ENCODE measurements at places on chromosomes 4 and X.

DNA sequence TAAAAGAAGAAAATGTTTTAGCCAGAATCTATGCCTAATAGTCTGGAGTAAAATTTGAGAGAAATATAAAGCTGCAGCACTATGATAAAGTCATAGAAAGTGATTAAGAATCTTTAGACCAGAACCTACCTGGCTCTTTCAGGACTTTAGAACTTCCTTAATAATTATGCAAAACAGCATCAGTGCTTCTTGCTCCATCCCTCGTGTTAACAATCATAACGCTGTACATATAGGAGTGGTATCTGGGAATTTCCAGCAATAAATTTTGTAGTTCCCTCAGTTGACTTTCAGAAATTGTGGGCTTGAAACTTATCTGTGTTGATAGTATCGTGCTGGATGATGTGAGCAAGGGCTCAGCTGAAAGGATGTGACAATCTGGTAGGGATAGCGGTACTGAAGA, 102.1 kb upstream of the RASGEF1B start:
- DNase-seq: no peak

GRCh38 chrX:41921492-41922430, 1.6 kb downstream of the CASK start:
- DNase-seq: no peak

GRCh38 chrX:101787934-101788333, 128.3 kb upstream of the ARMCX2 start:
- no peak for DNase-seq

DNA sequence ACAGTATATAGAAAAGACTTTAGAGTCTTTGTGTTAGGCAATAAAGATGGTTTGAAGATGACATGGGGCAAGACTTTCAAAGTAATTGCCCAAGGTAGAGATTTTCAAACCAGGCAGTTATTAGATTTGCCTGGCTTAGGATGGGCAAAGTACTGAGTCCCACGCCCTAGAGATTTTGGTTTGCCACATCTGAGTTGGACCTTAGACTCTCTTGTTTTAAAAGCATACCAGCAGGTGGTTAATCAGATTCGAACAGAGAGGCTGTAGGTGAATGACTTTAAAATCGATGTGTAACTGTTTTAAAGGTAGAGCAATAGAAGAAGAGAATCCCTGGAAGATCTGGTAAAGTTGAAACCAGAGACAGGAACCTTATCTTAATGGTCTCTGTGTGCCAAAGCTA, 121.5 kb downstream of the RAPGEF2 start:
- no peak for DNase-seq

- DNase-seq: no peak
These were observed 17.5 kb downstream of the PALLD start for GRCh38 chr4:168514249-168514852.

Data from trophoblast cell (in vitro differentiated cells and primary cell).